GM12865 (cell line): ENCODE measurements at places on chromosomes 5 and 9.

- no peak for DNase-seq
Observed at GRCh38 chr5:38287124-38287523, 28.8 kb downstream of the EGFLAM start.

- DNase-seq: no peak
Observed at GRCh38 chr5:139341187-139341688, 416 bp upstream of the PAIP2 start.

GRCh38 chr9:121483049-121483448, 16.6 kb downstream of the GGTA1 start:
- DNase-seq: no peak

GRCh38 chr5:173878224-173878967, 9.8 kb upstream of the CPEB4 start:
- no peak for DNase-seq

- DNase-seq: no peak
Observed at GRCh38 chr5:140371356-140372151, 11.6 kb downstream of the SLC4A9 start.

DNA sequence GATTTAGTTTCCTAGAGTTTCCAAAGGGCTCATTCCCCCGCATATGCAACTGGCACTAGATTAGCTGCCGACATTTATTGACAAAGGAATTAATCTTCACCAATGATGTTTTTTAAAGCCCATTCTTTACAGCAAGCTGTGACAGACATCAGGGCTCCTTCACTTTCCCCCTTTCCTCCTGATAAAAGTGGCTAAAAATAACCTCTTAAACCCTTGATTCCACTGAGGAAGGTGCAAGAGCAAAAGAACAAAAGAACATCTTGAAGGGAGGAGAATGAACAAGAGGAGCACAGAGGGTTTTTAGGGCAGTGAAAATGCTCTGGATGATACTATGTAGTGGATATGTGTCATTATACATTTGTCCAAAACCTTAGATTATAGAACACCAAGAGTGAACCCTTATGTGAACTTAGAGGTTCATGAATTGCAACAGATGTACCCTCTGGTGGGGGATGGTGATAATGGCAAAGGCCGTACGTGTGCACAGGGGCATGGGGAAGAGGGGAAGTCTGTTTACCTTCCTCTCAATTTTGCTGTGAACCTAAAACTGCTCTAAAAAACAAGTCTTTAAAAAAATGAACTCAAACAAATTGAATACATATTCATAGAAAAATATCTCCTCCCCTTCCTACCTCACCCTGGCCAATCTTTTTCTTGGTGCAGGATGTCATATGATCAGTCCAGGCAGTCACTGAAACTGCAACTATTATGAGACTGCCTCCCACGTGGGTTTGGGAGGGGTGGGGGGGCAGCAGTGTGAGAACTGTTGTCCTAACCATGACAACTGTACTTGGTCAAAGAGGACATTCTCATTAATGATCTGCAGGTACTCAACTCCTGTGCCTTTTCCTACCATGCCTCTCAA, 83.0 kb downstream of the MARCHF3 start:
- peak; percentile 29 for DNase-seq

DNA sequence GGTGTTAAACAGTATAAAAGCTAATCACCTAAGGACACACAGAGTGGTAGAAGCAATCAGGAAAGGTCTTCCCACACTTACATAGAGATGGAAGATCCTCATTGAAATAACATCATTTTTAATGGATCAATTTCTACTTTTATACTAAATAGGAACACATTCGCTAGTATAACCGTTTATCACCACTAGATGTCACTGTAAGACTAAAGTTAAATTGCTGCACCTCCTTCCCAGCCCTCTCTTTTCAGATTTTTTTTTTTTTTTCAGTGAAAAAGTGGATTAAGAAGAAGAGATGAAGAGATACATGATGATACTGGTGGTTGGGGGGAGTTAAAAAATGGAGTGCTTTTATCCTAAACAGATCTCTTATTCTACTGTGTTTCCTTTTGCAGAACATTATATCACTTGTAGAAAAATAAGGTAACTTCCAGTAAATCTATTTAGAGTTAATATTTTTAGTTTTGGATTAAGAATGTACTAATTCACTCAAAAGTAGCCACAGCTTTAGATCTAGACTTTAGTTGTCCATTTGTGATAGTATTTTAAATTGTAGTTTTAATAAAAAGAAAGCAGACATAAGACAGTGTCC, 116.9 kb upstream of the ARRDC3 start:
- DNase-seq: peak; percentile 55

- no peak for DNase-seq
Observed at GRCh38 chr9:114189823-114190562, 34.7 kb downstream of the COL27A1 start.

GRCh38 chr9:88390371-88390990, 2.2 kb downstream of the SPIN1 start:
- no peak for DNase-seq

DNA sequence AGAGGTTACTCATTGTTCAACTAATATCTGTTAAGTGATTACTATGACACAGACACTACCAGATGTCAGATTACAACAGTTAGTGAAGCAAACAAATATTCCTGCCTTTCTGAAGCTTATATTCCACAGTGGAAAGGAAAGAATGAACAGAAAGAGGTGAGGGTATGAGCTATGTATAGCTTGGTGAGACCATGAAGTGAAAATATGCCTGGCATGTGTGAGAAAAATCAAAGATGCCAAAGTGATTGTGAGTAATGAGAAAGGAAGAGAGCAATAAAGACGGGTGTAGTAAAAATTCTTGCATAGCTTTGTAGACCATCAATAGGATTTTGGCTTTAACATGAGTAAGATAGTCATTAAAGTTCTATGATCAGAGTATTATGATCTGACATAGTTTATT, 734.5 kb upstream of the NUDT12 start:
- no peak for DNase-seq

DNA sequence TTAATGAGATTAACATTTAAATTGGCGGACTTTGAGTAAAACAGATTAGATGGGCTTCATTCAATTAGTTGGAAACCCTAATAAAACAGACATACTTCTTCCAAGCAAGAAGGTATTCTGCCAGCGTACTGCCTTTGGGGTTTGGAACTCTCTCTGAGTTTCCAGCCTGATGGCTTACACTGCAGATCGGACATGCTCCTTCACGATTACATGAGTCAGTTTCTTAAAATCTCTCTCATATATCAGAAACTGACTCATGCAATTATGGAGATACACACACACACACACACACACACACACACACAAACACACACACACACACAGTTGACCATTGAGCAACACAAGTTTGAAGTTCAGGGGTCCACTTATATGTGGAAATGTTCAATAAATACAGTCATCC, 789.4 kb downstream of the CDH12 start:
- no peak for DNase-seq

- DNase-seq: peak; percentile 12
Observed at GRCh38 chr9:72477930-72478518, 43.4 kb upstream of the TMC1 start.
